Non-pigmented ciliary epithelial cell (primary cell): ENCODE measurements at places on chromosomes 5 and 9.

- DNase-seq: no peak
These were observed 13.8 kb downstream of the PROP1 start for GRCh38 chr5:177982072-177982727.

DNA sequence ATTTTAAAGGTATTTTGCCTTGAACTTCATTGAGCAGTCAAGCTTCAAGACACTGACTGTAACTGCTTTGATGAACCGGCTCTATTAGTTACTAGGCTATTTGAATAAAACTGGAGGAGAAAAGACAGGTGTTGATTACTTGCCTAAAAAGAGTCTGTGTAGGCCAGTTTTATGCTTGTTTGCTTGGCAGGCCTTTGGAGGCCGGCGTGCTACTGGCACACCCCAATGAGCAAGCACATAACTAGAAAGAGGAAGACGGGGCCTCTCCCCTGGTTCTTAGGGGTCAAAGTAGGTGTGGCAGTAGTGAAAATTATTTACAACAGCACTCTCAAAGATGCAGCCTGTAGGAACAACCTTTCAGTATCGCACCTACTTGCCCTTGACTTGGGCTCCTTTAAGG is 2.1 kb upstream of the ZFR start:
- DNase-seq: no peak

DNA sequence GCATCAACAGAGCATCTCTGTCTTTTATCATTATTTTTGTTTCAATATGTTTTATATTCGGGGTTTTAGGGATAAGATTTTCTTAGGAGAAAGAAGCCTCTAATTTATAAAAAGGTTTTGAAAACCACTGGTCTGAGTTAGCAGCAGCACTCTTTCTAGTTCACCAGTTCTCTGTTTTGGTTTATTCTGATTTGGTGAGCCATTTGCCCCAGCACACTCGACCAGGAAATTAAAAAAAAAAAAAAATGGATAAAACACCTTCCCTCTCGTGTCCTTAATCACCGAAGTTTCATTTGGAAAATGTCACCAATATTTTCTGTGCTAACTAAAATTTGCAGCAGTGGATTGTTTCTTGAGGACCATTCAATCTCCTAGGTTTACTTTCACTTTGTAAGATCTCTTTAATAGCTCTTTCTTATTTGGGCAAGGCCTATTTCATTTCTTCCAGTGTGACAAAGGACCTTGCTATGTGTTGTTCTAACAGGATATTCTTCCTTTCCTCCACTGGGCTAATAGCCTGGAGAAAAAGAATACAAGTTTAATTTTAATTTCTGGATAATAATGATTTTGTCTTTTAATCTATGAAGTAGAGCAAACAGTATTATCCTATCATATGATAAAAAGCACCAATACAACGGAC is 57.8 kb upstream of the ANXA1 start:
- no peak for DNase-seq

DNA sequence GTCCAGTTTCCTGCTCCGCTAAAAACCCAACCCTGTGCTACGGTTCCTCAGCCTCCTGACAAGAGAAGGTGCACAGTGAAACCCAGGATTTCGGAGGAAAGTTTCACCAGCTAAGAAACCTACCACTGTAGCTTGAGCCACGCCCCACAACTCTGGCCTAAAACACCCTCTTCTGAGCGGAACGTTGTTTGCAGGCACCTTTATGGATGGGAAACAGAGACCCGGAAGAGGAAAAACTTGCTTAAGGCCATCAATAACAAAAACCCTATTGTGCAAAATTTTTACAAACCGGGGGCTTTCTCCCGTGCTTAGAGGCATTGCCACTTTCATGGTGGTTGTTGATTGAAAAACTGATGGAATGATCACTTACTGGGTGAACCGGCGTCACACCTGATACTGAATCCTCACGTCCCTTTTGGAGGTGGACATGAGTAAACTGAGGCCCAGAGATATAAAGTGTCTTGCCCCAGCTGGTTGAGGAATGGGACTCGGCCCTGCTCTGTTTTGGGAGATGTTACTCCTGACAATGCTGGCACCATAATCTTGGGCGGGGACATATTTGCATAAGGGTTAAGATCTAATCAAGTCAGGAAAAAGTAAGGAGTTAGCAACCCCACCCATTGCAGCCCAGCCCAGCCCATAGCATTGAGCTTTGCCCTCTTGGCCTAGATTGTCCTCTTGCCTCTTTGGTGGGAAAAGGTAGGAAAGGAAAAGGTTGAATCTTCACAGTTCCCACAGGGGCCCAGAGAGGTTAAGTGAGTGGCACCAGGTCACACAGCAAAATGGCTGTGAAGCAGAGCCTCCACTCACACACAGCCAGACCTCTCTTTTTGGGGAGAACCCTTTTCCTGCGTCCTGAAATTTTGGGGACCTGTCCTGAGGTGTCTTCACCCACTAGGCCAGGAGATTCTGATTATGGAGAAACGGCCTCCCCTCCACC is 23.2 kb upstream of the PTGS1 start:
- DNase-seq: no peak

GRCh38 chr5:17796757-17797396 is 162.6 kb downstream of the TAF11L14 start:
- no peak for DNase-seq

DNA sequence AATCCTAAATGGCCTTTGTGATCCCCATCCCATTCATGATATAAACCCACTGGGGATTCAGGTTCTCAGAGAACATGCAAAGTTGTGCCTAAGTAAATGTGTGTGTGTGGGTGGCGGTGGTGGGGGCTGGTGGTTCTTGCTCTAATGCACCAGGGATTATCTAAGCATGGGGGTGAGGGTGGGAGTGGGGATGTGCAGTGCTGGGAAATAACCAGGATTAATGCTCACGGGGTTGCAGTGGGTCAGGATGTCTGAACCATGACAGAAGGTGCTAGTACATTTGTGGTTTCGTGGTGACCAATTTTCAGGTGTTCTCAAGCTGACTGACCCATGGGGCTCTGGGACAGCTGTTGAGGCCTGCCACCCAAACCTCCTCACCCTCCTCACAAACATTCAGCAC is 101.0 kb downstream of the ZNF608 start:
- DNase-seq: no peak

GRCh38 chr9:86975606-86976005 is 28.3 kb upstream of the GAS1 start:
- no peak for DNase-seq

GRCh38 chr5:13739479-13739878 is 205.0 kb downstream of the DNAH5 start:
- no peak for DNase-seq

DNA sequence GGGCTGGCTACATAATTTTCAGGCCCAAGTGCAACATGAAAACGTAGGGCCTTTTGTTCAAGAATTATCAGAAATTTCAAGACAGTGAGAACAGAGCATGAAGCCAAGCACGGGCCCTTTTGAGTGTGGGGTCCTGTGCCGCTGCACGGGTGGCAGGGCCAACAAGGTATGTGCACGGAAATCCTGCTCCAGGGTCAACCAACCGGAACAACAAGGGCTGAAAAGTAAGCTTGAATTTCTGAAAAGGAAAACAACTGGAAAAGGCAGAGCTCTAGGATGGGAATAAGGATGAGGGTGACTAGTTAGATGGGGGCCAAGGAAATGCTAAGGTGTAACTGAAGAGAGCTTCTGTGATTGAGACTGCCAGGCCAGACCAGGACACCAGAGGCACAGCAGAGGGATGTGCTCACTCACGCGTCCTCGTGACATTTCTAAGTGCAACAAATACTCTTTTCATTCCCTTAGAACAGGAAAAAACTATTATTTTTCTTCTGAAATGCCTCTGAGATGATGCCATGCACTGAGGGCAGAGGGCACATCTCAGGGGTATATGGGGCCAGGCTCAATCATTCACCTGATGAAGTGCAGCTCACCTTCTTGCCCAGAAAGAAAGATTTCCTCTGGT is 80.6 kb upstream of the LRRTM2 start:
- no peak for DNase-seq

DNA sequence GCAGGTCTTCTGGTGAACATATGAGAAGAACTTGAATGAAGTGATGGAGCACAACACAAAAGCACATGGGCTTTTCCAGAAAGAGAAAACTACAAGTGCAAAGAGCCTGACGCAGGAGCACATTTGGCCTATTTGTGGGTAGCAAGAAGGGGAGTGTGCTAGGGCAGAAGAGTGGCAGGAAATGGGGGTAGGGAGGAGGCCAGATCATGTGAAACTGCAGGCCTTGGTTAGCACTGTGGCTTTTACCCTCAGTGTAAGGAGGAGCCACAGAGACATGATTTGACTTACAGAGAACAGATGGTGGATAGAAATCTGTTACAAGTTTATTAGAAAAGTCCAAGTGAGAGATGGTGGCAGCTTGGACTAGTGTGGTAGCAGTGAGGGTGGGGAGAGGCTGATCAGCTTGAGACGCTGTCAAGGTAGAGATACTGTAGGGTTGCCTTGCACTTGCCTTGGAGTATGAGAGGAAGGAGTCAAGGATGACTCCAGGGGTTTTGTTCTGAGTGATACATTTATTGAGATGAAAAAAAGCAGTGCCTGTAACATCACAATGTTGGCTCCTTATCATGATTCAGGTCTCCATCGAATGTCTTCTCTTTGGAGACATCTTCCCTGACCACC is 126.7 kb downstream of the PPP2R2B start:
- no peak for DNase-seq

DNA sequence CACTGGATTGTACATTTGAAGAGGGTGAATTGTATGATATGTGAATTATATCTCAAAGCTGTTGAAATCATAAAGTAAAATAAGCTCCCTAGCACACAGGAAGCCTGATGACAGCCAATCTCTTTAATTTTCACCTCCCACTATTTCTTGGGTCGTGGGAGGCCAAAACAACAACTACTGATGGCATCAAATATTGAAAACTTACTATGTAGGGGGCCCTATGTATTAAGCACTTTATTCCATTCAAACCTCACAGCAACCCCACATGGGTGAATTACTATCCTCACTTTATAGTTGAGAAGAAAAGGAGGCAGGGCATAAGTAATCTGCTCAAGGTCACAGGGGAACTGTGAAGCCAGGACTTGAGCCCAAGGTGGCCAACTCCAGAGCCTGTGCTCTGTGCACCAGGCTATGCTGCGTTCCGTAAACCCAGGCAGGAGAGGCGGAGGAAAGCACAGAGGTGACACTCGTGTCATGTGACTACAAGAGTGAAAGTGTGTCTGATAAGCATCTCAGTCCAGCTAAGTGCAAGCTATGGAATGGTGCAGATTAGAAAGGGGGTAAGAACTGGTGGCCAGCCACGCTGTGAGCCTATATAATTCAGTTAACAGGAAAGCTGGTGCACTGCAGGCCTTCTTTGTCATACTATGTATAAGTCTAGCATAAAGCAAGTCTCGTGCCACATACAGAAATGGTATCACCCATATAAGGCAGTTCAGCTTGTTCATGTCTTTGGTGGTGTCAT is 221.0 kb downstream of the DCP2 start:
- no peak for DNase-seq

DNA sequence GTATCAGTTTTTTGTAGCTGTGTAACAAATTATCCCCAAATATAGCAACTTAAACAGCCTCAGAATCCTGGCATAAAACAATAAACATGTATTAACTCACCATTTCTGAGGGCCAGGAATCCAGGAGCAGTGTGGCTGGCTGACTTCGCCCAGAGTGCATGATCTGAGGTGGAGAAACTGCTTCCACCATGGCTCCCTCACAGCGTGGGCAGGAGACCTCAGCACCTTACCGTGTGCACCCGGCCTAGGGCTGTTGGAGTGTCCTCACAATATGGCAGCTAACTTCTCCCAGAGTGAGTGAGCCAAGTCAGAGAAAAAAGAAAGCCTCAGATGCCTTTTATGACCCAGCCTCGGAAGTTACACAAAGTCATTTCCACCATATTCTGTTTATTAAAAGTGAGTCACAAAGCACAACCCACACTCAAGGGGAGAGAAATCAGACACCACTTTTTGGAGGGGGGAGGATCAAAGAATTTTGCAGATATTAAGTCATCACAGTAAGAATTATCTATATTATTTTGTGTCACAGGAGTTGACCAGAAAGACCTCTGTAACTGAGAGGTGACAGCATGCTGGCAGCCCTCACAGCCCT is 59.6 kb downstream of the TSTD2 start:
- no peak for DNase-seq

DNA sequence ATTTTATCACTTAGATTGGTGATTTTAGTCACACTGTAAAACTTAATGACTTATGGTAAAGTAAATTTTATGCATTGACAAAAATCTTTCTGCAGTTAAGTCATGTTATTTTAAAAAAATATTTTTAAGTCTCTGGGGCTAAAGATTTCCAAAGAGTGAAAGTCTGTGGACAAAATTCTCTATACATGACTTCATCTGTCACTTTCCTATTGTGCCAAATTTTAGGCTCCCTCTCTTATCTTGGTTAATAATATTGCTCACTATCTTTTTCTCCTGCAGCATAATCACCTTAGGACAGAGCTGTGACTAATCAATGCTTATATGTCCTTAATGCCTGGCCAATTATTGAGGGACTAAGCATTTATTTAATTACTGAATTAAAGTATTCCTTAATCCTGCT is 15.2 kb downstream of the LURAP1L start:
- DNase-seq: no peak

GRCh38 chr9:111974092-111974681 is 77.6 kb downstream of the UGCG start:
- DNase-seq: no peak

GRCh38 chr5:127556609-127557334 is 39.3 kb downstream of the PRRC1 start:
- no peak for DNase-seq

- no peak for DNase-seq
These were observed 288.8 kb downstream of the GLIS3 start for GRCh38 chr9:4011054-4011453.

GRCh38 chr5:101009758-101010519 is 106.9 kb upstream of the ST8SIA4 start:
- DNase-seq: no peak

- DNase-seq: no peak
These were observed 8.8 kb upstream of the NHP2 start for GRCh38 chr5:178162481-178162880.

DNA sequence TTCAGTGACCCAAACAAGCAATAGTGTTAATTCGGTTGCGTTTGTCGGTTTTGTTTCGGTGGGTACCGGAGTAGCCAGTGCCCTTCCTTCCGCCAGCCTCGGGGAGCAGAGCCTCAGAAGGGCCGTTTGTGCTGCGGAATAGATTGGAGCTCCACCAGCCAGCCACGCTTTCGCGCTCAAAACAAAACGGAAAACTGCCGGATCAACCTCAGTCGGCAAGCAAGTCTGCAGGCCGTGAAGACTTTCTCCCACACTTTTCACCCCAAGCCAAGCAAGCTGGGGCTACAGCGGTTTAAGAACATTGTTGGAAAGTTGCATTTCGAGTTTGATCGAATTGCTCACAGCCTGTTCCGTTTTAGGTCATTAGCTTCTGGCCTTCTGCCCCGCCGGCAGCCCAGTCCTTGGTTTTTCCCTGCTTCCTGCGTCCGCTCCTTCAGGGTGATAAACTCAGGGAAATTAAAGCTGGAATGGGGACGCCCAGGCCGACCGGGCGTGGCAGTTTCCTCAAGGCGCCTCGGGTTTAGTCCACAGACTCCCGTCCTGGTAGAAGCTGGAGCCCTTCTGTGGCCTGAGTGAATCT is 803 bp upstream of the CCNO start:
- DNase-seq: no peak

GRCh38 chr5:116144103-116144502 is 59.3 kb downstream of the COMMD10 start:
- DNase-seq: no peak

GRCh38 chr5:126354858-126355731 is 68.1 kb upstream of the GRAMD2B start:
- DNase-seq: no peak

- DNase-seq: peak; percentile 76
These were observed 231.3 kb downstream of the ATPSCKMT start for GRCh38 chr5:10018201-10019069.
